ENCODE measurements at places on chromosomes 13 and 19.

GRCh38 chr19:50794876-50795663, 4.9 kb downstream of the ACP4 start:
- DNase-seq = no peak

DNA sequence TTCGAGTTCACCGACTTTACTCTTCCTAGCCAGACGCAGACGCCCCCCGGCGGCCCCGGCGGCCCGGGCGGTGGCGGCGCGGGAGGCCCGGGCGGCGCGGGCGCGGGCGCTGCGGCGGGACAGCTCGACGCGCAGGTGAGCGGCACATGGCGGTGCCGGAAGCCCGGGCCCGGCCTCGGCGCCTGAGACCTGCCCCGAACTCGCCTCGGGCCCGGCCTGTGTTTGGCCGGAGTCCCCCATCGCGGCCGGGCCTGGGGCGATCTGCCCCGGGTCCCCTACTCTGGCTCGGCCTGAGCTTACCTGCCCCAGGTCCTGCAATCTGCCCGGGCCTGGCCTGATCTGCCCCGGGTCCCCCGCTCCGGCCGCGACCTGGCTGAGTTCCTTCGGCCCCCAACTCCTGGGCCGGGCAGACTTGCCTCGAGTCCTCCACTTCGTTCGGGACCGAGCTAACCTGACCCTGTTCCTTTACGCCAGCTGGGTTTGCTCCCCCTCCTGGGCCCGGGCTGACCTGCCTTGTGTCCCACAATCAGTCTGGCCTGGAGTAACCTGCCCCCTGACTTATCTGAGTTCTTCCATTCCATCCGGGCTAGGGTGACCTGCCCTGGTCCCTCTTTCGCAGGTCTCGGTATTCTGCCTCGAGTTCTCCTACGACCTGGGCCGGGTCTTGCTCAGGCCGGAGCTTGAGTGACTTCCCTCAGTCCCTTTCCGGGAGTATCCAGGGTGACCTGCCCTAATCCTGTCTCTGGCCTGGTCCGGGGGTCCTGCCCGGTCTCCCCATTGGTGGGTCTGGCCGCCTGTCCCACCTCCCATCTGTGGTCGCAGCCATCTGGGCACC, 764 bp downstream of the UPF1 start:
- DNase-seq = no peak

- no peak for DNase-seq
Measured at GRCh38 chr13:113152691-113152983, 5.8 kb upstream of the PROZ start.

DNA sequence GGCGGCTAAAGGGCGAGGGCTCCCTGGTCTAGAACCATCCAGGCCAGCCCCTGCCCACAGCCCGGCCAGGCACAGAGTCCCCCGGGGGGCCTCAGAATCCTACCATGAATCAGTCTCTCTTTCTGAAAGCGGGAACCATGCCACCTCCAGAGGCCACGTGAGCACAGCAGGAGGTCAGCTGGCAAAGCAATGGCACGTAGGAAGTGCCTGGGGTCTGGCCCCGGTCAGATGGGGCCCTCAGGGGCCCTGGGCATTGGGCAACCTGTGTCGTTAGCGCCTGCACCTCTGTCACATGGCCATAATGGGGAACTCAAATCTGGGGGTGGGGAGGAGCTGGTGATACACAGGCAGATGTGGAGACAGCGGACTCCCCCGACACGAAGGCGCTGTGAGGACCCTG, 8.8 kb downstream of the MFSD12 start:
- DNase-seq = no peak

DNA sequence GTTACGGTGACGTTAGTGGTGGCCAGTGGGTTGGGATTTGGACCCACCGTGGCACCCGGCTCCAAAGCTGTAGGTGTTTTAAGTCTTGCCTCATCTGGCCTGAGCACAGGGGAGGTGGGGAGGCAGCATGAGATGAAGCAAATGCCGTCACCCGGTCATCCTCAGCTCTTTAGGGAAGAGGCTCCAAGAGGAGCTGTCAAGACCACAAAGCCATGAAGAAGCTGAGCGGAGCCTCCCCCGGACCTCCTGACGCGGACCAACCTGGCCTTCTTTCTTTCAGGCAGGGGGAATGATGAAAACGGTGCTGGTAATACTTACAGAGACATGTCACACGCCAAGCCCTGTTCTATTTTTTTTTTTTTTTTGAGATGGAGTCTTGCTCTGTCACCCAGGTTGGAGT, 7.4 kb downstream of the ACTMAP start:
- DNase-seq = no peak

GRCh38 chr19:57682226-57682766, 519 bp downstream of the ZNF551 start:
- no peak for DNase-seq

DNA sequence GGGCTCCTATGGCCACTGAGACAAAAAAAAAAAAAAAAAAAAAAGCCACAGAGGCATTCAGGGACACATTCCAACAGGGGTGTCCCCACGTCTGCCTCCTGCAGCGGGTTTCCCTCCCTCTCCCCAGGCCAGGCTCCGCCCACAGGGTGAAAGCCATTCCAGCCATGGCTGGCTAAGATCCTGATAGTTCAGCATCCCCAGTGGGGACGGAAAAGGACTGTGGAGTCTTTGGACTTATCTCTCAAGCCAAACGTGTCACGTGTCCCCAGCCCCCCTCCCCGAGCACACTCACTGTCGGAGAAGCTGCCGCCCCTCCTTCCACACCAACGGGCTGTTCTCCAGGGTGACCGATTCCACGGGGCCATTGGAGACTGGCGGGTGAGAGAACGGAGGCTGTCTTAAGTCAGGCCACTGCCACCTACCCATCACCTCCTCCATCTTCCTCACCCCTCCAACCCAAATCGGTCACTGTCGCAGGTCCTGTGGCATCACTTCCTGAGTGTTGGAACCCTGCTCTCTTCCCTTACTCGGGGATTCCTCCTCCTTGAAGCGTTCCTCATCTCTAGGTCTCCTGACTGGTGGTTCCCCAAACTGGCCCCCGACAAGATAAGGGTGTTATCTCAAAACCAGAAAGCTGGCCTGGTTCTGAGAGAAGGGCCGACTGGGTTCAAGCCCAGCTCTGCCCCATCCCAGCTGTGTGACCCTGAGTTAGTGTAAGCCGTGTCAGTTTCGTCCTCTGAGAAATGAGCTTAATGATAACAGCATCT, 9.1 kb upstream of the FKRP start:
- no peak for DNase-seq

GRCh38 chr19:15185188-15185587, 15.6 kb downstream of the NOTCH3 start:
- no peak for DNase-seq

DNA sequence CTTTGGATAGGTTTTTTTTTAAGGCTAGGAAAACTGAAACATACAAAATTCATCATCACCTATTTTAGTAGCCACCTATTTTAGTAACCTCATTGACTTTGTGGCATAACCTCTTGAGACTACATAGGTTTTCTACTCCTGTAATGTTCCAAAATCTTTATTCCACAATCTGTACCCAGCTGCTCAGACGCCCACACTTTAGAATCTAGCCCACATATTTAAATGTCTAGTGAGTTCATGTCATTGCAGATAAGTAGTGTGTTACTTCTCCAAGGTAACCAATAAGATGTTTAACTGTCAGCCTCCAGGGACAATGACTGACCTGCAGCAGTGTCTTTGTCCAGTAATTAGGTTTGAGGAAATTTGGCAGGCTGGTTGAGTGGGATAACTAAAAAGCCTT, 330.2 kb downstream of the MZT1 start:
- DNase-seq = no peak

DNA sequence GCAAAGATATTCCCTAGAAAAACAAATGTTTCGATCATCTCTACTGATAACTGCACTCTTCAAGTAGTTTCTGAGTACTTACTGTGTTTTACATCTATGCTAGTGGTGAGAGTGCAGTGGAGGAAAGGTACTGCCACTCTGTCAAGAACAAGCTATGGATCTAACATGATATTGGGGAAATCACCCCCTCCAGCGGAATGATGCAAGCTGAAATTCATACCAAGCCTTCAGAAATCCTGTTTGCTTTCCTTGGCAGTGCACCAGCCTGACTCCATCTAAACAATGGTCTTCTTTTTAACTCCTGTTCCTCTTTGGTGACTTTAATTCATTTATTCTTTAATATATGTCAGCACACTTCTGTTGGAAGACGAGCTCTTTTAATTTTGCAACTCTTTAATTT, 238.0 kb downstream of the PCDH9 start:
- DNase-seq = no peak

- DNase-seq = no peak
Measured at GRCh38 chr19:6891761-6892385, 4.5 kb downstream of the ADGRE1 start.
